ENCODE measurements at places on chromosomes 13 and 19. TPM values are rescaled to one million over a fixed set of nuclear protein-coding genes. Genes with fewer than 3 reads are reported as not detected.

- DNase-seq: no peak
These were observed 10.4 kb downstream of the PNMA8A start for GRCh38 chr19:46460981-46461380.

GRCh38 chr13:25990801-25991200, 61.0 kb downstream of the SHISA2 start:
- no peak for DNase-seq

Gene IL4I1
- total RNA-seq: 0.13 TPM

DNA sequence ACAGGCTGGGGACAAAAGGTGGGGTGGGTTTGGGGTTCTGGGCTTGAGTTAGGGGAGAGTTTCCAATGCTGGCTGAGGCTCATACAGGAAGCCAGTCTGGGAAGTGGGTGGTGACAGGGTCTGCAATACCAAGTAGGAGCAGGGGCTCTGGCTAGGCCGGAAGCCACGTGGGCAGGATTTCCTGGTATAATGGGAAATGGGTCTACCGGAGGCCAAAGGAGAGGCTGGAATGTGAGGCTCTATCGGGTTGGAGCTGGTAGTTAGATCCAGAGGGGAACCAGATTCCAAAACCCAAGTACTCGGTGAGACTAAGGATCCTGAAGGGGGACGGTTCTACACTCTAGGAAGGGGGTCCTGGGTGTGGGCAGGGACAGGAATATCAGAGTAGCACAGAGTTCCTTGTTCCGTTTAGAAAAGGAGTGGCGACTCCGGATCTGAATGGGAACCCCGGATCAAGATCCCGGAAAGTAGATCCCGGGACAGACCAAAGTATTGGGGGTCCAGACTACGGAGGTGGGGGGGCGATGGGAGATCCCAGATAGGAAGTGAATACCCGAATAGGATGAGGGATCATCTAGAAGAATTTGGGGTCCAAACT, 802 bp downstream of the CDC37 start:
- no peak for DNase-seq

GRCh38 chr13:25775986-25776385, 275.8 kb downstream of the SHISA2 start:
- no peak for DNase-seq

- DNase-seq: no peak
These were observed 206.0 kb downstream of the FGF14 start for GRCh38 chr13:102195566-102196462.

Gene B3GNT8
- total RNA-seq: 0.65 TPM

Gene CEACAM1
- total RNA-seq: 27.0 TPM

DNA sequence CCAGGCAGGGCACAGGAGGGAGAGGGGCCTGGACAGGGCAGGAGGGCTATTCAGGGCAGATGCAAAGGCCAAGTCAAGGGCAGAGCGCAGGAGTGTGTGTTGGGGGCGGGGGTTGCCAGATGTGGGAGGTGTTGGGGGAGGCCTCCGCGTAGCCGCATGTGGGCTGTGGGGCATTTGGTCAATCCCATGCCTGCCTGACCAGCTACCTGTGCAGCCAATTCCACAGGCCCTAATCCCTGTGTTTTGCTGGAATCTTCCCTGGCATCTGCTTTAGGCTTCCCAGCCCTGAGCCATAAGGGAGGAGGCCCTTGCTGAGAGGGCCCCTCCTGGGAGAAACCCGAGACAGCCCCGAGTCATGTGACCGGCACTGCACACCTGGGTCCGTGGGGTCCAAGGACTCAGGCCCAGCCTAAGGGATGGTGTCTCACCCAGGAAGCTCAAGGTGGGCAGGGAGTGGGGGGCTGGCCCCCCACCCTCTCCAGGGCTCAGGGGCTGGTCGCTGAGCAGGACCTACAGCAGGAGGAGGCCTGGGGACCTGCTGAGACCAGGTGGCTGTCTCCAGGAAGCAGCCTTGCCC, 20.3 kb downstream of the RFX1 start:
- no peak for DNase-seq

- DNase-seq: no peak
These were observed 10.9 kb downstream of the MIR17HG start for GRCh38 chr13:91358387-91358782.

- DNase-seq: peak; percentile 76
These were observed 3.6 kb downstream of the LGALS7 start for GRCh38 chr19:38769635-38770211.

GRCh38 chr13:60009300-60010253, 154.2 kb downstream of the DIAPH3 start:
- no peak for DNase-seq

Gene LRRC8E
- total RNA-seq: 4.3 TPM

Gene C19orf81
- not detected for total RNA-seq
